Fibroblast of skin of scalp (primary cell): ENCODE measurements at places on chromosomes 4 and X.
A peak's percentile ranks its signal among the peaks of the same experiment; 100 is the strongest.

GRCh38 chr4:86100539-86101215 is 259.2 kb downstream of the MAPK10 start:
- DNase-seq: no peak

- no peak for DNase-seq
Measured at GRCh38 chrX:84168095-84168494, 19.9 kb downstream of the RPS6KA6 start.

- DNase-seq: peak; percentile 53
Measured at GRCh38 chrX:119158226-119158625, 30.6 kb upstream of the KIAA1210 start.

- no peak for DNase-seq
Measured at GRCh38 chrX:135944486-135944885, 29.3 kb downstream of the MMGT1 start.

GRCh38 chrX:102697494-102697893 is 14.8 kb upstream of the GPRASP2 start:
- DNase-seq: peak; percentile 62

DNA sequence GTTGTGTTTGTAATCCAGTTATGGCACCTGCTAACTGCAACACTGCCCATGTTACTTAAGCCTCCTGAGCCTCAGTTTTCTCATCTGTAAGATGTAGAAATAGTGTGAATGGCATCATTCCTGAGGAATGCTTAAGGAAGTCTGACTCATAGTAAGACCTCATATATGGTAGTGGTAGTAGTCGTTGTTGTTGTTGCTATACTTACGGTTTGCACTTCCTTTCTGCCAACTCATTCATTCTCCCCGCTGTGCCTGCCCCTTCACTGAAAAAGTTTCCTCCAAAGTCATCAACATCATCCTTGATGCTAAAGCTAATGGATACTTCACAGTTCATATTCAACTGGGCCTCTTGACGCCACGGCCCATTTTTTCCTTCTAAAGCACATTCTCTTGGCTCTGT is 54.2 kb upstream of the SPANXN3 start:
- DNase-seq: no peak

DNA sequence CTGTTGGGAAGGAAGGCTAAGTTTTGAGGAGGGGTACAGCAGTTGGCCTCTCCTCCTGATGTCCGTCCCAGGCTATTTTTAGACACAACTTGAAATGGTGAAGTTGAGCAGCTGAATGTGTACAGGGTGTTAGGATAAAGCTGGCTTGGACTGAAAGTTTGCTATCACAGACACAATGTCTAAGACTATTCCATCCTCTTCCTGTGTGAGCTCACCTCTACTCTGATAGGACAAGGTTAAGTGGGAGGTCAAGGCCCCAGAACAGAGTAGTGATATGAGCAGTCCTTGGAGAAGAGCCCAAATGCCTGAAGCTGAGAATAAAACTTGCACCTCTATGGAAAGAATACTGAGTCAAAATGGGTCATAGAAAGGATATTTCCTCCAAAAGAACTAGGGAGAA is 4.1 kb downstream of the ATP1B4 start:
- DNase-seq: no peak
